Common myeloid progenitor, CD34-positive (primary cell): ENCODE measurements at places on chromosomes 13 and 19.

DNA sequence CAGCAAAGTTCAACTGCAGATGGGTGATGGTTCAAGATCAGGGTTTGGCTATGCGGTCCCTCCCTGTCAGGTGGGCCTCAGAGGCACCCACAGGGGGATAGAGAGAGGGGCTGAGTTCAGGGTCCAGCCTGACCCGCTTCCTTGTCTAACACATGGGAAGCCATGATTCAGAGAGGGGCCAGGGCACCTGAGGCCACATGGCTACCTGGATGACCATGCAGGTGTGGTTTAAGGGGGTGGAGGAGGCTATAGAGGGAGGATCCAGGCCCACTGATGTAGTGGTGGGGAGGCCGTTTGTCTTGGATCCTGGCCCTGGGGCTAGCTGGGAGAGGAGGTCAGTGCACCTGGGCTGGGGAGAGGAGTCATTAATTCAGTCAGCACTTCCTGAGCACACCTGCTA lies 56.7 kb downstream of the ZNF536 start:
- DNase-seq = no peak

- DNase-seq = peak; percentile 40
Measured at GRCh38 chr13:41811588-41812021, 149.3 kb downstream of the VWA8 start.

- DNase-seq = no peak
Measured at GRCh38 chr19:33513424-33513823, 8.2 kb downstream of the PEPD start.

DNA sequence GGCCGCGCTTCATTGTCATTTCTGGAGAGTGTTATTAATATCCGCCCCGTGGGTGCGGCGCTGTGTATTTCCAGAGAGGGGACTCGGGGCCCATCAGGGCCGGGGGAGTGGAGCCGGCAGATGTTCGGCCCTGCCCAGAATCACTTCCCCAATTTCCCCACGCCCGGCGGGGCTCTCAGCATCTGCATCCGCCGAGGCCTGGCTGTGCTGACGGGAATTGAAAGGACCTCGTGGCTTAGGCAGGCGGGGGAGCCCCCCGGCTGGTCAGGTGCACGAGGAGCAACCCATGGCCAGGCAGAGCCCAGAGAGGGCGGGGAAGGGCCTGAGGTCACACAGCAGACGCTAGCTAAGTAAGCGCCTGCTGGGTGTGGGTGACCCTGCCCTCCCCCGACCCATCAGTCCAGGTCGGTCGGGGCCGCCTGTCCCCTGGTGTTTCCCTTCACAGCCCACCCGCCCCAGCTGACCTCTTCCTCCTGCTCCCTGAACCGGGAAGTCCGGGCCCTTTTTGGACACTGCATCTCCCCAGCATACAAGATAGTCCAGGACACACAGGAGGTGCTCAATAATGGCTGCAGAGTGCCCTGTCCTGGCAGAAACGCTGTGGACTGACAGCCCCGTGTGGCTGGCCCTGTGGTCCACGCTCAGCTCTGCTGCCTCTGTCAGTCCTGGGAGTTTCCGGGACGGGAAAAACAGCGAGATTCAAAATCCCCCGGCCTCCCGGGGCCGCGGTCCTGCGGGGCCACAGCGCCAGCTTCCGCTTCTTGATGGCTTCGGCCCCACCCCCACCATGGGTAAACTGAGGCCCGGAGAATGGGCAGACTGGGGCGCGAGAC lies 22.1 kb downstream of the ARID3A start:
- DNase-seq = peak; percentile 98

DNA sequence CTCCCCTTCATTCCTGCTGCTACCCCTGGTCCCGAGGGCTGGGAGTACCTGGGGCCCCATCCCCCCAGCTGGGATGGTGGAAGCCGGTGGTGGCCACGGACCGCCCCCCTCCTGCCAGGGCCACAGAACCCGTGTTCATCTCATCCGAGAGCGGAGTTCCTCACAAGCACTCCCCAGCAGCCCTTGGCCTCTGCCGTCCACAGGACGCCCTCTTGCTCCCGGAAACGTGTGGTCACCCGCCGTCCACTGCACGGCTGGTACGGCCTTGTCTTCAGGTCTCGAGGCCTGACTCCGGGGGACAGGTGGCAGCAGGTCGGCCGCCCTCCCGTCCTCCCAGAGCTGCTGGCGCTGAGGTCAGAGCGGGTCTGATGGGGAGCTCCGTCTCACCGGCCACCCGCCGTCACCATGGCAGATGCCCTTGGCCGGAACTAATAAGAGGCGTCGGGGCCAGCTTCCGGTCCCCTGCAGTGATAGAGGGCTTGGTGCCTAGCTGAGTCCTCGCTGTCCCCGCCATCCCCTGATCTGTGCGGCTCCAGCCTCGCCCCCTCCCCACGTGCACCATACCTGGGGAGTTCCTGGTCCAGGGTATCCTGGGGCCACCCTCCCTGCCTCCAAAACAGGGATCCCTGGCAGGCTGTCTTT lies 16.5 kb upstream of the CSNK1G2 start:
- DNase-seq = no peak

GRCh38 chr13:31722673-31723072 lies 16.7 kb upstream of the RXFP2 start:
- no peak for DNase-seq
